Midbrain (tissue), 1 donor: ENCODE measurements at places on chromosomes 4 and X.

- DNase-seq, result no peak
Measured at GRCh38 chr4:120730777-120731320, 191.7 kb downstream of the PRDM5 start.

GRCh38 chr4:1309261-1310010 lies 19.7 kb downstream of the MAEA start:
- DNase-seq, result peak; percentile 92

GRCh38 chr4:36551697-36552214 lies 270.3 kb downstream of the DTHD1 start:
- no peak for DNase-seq

DNA sequence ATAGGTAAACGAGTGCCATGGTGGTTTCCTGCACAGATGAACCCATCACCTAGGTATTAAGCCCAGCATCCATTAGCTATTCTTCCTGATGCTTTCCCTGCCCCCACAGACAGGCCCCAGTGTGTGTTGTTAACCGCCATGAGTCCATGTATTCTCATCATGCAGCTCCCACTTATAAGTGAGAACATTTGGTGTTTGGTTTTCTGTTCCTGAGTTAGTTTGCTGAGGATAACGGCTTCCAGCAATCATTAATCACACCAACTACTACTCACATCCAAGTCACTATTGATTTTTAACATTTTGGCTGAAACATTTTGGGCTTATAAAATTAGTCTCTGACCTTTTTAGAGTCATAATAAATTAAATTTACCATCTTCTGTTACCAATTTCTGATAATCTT lies 205.3 kb downstream of the SPOCK3 start:
- DNase-seq, result no peak

DNA sequence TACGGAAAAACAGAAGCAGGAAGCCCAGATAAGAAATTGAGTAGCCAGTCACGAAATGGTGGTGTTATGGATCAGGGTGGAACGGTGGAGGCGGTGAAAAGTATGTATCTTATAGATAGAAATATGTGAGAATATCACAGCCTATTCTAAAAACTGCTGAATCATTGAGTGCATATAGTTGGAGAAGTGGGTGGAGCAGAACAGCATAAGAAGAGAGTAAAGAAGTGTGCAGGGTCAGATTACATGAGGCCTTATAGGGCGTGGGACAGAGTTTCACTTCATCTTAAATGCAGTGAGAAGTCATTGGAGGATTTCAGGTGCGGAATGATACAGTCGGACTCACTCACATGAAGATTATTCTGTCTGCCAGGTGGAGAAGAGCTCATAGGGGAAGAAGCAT lies 293.1 kb downstream of the TRIML1 start:
- no peak for DNase-seq

- DNase-seq, result no peak
Measured at GRCh38 chr4:99104153-99104552, 15.6 kb upstream of the ADH5 start.

- DNase-seq, result no peak
Measured at GRCh38 chr4:7009564-7009963, 33.6 kb upstream of the TADA2B start.

DNA sequence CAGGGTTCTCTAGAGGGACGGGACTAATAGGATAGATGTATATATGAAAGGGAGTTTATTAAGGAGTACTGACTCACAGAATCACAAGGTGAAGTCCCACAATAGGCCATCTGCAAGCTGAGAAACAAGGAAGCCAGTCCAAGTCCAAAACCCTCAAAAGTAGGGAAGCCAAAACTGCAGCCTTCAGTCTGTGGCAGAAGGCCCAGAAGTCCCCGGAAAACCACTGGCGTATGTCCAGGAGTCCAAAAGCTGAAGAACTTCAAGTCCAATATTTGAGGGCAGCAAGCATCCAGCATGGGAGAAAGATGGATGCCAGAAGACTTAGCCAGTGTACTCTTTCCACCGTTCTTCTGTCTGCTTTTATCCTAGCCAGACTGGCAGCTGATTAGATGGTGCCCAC lies 227.2 kb downstream of the KCTD8 start:
- DNase-seq, result peak; percentile 23

DNA sequence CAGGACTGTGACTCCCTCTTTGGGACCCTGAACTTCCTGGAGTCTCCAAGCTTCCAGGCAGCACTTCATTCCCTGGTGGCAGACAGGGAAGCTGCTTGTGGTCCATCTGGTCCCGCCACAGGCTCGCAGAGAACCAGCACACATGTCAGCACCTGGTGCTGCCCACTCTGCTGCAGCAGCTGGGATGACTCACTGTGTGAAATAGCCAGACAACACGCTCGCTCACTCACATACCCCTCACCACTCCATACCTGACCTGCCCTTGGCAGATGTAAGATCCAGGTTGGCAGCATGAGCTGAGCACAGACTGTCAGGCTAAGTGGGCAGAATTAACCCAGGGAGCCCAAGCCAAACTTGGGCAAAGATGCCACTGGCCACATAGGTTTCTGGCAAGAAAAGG lies 613.5 kb downstream of the PCDH18 start:
- DNase-seq, result no peak

- no peak for DNase-seq
Measured at GRCh38 chrX:114924856-114925255, 92.6 kb downstream of the IL13RA2 start.

DNA sequence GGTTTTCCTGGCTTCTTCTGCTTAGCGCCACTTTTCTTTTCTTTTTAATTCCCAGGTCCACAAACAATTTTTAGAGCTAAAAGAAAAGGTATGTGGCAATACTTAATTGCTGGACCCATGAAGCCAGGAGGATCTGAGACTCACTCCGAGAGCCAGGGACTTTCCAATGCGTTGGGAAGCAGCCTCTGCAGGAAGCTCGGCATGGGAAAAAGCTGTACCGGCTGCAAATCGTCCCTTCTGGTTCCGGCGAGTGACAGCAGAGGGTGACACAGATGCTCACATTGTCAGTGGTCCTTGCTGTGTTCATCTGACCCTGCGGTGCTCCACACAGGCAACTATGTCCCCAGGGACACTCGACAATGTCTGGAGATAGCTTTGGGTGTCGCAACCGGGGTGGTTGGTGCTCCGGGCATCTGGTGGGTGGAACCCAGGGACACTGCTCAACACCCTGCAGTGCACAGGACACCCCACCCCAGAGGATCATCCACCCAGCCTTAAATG lies 164.0 kb downstream of the PRKX start:
- DNase-seq, result no peak

- no peak for DNase-seq
Measured at GRCh38 chr4:149161247-149161646, 654.4 kb downstream of the IQCM start.

- no peak for DNase-seq
Measured at GRCh38 chrX:11591723-11592346, 73.9 kb downstream of the ARHGAP6 start.

DNA sequence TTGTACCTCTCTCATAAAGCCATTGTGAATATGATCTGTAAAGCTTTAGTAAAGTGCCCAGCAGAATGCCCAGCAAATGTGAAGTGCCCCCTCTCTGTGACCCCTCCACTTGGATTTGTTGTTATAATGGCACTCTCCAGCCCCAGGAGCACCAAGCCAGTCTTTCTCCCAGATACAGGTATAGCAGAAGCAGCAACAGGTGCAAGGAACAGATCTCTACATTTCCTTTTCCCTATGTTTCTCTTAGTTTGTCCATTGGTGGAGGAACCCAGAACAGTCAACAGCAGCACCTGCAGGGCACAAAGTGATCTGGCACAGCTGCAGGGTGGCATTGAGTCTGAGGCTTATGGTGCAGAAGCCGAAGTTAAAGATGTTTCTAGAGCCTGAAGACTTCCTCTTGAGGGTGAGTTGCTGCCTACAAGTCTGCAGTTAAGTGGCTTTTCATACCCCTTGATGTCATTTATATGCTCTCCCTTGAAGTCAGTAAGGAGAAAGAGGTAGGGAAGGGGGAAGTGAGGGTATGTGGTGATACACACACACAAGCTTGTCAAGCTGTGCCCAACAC lies 16.1 kb upstream of the CXCL3 start:
- DNase-seq, result no peak

DNA sequence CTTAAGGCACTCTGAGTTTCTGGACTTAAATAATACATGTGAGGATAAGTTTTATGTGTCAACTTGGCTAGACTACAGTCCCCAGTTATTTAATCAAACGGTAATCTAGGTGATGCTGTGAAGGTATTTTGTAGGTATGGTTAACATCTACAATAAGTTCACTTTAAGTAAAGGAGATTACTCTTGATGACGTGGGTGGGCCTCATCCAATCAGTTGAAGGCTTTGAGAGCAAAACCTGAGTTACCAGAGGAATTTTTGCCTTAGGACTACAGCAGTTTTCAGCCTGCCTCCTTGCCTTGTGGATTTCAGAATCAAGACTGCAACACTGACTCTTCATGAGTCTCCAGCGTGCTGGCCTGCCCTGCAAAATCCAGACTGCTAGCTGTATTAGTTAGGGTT lies 59.8 kb upstream of the HS6ST2 start:
- DNase-seq, result no peak

- DNase-seq, result no peak
Measured at GRCh38 chrX:50168241-50168687, 32.5 kb downstream of the AKAP4 start.

GRCh38 chr4:14524276-14524675 lies 478.0 kb upstream of the CPEB2 start:
- no peak for DNase-seq

DNA sequence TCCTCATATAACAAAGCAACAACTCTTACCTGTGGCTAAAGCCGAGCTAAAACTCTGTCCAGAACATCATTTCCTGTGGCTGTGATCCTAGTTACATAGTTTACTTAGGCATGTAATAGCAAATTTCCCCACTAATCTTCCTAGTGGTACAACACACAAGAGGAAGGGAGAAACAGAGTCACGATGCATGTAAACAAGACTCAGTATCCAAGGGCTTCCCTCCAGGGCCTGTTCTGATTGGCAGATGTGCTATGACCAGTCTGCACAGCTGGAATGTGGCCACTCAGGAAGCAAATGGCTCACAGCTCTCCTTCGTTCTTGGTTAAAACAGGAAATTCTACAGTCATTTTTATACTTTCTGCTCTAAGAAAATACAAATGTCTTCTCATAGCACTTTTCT lies 49.2 kb upstream of the PRSS48 start:
- DNase-seq, result peak; percentile 69

DNA sequence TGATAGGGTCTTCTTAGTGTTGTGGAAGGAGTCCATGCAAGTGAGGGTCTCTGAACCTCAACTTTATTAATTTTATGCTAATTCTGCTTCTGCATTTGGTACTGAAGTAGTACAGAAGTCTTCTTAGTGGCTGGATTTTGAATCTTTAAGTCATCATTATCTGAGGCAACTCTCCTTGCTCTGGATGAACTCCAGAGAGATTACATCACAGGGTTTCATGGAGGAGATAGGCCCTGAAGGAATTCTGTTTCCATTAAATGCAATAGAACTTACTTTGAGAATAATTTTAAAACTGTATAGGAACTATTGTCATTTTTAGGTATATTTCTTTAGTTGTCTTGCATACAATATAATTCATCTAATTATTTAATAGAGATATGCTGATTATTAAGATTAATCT lies 451.2 kb downstream of the FAT4 start:
- no peak for DNase-seq

- DNase-seq, result no peak
Measured at GRCh38 chrX:1378306-1378759, 13.6 kb downstream of the SLC25A6 start.

GRCh38 chr4:76488888-76489685 lies 54.1 kb downstream of the SHROOM3 start:
- no peak for DNase-seq

- no peak for DNase-seq
Measured at GRCh38 chr4:7893539-7893938, 46.1 kb downstream of the AFAP1 start.

DNA sequence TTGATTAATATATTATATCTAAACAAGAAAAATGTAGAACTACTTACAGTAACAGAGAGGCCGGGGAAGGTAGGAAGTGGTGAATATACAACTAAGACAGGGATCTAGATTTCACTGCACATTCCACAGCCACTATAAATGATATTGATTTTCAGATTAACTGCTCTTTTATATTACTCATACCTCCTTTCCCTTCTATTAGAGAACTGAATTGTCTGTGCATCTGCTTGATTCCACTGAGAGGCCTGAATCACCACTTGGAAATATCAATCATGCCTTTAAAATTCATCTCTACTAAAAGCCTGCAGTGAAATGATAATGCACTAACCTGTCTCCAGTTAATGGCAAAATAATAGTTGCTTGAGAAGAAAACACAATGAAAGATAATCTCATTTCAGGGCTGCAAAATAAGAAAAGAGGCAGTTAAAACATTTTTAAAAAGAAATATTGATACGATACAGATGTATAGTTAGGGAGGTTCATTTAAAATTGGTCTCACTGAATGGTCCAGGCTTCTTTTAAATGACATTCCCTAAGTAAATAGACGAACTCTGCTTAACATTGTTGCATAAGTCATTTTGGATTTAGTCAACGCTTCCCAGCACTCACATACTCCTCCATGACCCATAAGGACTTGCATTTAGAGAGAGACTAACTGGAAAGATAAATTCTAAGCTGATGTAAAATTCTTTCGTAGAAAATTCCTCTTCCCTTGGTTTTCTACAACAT lies 3.8 kb downstream of the ANTXR2 start:
- no peak for DNase-seq

DNA sequence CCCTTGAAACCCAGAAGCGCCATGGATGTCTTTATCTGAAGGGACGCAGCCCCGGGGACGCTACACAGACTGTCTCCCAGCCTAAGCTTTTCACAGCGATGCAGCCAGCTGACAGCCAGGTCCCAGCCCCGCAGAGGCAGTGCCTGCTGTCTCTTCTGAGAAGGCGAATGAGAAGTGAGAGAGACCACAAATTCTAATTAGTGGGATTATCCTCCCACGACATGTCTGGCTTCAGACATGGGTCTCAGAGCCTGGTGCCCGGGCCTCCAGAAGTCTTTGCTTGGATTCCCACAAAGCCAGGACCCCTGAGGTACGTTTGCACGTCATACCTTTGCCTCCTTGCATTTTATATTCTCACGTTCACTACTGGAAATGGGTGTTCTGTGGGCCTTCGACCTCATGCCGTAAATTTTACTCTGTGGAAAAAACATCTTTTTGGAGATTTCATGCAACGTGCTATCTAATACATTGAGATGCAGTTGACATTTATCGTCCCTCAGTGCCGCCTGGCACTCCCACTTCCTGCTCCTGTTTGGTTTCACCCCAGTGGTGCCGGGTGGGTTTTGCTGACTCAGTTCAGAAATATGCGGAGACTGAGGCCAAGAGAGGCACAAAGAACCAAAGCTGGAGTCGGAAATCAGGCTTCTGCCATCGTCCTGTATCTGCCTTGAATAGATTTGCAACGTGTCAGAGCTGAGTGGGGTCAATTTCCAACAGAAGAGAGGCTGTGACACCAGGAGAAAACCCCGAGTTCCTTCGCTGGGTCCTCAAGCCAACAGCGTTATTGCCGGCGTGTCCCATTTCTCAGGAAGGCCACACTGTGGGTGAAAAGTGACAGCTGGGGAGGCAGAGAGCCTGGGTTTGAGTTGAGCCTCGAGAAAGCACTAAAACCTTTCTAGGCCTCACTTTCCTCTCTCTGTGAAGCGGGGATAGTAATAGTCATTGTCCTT lies 114.4 kb downstream of the STK32B start:
- DNase-seq, result no peak
